ENCODE measurements at places on chromosomes 2 and 18.

GRCh38 chr2:231429152-231429551 lies 33.6 kb downstream of the B3GNT7 start:
- no peak for DNase-seq

- DNase-seq = no peak
Observed at GRCh38 chr2:26807788-26808460, 22.1 kb downstream of the CENPA start.

DNA sequence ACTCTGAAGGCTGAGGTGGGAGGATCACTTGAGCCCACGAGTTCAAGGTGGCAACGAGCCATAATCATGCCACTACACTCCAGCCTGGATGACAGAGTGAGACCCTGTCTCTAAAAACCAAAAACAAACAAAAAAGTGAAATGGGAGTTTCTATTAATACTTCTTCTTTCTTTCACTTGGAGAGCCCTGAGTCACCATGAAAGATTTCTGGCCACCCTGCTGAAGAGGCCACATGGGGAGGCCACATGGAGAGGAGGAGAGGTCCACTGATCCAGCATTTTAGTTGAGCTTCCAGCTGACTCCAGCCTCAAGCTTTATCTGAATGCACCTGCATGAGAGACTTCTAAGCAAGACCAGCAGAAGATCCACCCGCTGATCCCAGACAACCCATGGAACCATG lies 74.2 kb upstream of the LAPTM4A start:
- DNase-seq = no peak

- DNase-seq = no peak
Observed at GRCh38 chr2:223238301-223238700, 186.3 kb downstream of the KCNE4 start.

- DNase-seq = no peak
Observed at GRCh38 chr2:573805-574392, 103.3 kb downstream of the TMEM18 start.

DNA sequence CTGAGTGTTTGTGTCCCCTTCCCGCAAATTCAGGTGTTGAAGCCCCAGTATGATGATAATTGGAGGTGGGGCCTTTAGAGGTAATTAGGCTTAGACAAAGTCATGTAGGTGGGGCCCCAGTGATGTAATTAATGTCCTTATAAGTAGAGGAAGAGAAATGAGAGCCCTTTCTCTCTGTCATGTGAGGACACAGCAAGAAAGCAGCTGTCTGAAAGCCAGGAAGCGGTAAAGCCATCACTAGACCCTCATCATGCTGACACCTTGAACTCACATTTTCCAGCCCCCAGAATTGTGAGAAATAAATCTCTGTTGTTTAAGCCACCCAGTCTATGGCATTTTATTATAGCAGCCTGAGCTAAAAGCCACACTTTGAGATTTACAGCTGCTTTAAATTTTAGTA lies 1580.0 kb downstream of the LRP1B start:
- no peak for DNase-seq

GRCh38 chr2:235937087-235937486 lies 231.1 kb downstream of the GBX2 start:
- no peak for DNase-seq

DNA sequence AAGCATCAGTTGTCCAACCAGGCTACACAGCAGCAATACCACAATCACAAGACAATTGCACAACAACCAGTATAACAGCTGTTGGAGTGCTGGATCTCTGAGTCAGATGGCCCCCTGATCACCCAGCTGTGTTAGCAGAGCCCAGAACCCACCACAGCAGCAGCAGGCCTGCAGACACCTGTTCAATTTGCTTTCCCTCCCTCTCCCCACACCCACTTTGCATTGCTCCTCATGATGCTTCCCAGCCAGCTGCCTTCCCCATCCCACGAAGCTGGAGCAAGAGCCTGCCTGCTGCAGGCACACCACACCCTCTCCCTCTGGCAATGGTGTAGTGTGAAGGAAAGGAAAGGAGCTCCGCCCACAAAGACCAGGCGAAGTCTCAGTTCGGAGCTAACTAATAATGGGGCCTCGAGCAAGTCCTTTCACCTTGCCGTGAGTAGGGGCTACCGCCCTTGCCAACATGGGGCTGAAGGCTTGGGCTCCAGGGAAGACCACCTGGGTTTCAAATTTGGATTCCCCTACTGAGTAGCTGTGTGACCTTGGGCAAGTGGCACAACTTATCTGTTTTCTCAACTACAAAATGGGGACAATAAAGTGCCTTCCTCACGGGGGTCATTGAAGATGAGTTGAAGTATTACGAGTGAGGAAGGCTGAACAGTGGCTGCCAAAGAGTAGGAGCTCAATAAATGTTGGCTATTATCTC lies 19.4 kb upstream of the ZBTB7C start:
- no peak for DNase-seq

GRCh38 chr2:183195998-183196409 lies 71.8 kb downstream of the NUP35 start:
- DNase-seq = no peak

GRCh38 chr18:12394428-12394827 lies 13.3 kb upstream of the PRELID3A start:
- DNase-seq = peak; percentile 24

GRCh38 chr18:58520969-58521368 lies 107.9 kb downstream of the ALPK2 start:
- no peak for DNase-seq

- no peak for DNase-seq
Observed at GRCh38 chr2:187877391-187877790, 323.2 kb upstream of the TFPI start.

DNA sequence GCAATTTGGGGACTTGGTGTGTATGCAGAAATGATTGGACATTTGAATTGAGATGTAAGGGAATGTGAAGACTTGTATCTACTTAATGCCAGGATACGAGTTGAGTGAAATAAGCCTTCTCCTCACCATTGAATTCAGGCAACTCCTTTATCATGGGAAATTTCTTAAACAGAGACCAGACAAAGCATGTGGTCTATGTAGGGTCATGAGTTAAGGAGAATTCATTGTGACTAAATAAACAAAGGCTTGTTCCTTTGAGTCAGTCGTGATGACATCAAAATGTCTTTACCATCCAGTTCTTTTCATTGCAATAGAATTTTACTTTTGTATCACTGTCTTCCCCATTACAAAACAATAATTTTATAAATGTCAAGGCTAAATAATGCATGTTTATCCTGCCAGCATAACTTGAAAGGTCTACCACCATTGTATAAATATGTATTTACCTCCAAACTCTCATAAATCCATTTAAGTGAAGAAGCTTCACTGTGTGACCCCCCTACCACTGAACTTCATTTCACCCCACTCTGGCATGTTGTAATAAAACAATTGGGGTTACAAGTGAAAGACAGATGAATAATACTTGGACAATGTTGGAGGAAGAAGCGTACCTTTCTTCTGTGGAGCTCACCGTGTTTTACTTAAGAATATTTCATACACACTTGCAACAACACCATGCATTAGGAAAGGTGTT lies 149.4 kb downstream of the EPHA4 start:
- DNase-seq = no peak

GRCh38 chr18:49722477-49722876 lies 90.9 kb downstream of the ACAA2 start:
- DNase-seq = no peak

GRCh38 chr2:207215308-207215707 lies 49.6 kb upstream of the KLF7 start:
- DNase-seq = no peak

- no peak for DNase-seq
Observed at GRCh38 chr2:230158468-230158867, 61.3 kb downstream of the SP110 start.

DNA sequence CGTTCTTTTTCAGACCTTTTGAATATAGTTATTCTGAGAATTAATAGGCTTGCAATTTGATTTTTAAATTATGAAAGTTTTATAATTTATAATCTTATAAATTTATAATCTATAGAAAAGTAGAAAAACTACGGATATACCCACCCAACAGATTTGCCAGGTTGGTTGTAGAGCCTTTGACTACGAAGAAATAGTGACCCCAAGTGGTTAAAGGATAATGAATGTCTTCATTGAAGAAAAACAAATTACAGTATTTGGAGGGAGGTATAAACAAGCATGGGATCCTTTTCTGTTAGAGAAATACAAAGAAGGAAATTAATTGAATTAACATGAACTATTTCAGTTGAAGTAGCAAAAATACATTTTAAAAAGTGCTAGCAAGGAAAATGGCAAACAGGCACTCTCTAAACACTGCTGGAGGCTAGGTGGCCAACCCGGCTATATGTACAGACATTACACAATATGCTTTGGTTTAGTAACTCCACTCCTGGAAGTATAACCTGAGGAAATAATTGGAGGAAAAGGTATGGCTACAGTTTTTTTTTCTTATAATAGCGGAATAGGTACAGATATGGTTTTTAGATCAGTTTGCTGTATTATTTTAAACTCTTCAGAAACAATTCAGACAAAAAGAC lies 110.9 kb downstream of the MIB1 start:
- DNase-seq = no peak

DNA sequence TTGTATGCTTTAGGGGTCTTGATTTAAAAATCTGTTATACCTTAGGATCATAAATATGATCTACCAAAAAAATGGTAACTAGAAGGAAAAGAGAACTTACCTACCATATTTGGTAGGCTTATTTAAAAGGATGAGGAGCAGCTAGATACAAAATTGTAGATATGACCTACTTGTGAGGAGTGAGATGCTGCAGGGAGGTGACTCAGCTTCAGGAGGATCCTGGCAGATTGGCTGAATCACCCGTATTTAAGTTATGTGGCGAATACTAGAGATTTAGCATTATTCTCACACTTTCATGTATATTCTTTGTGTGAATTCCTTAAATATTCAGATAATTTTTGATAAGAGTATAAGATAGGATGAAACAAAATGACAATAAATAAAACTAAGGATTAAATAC lies 657.3 kb upstream of the LINC00305 start:
- DNase-seq = no peak

- no peak for DNase-seq
Observed at GRCh38 chr2:236653863-236654262, 84.2 kb downstream of the ACKR3 start.

GRCh38 chr18:9535430-9535991 lies 60.2 kb downstream of the RALBP1 start:
- no peak for DNase-seq

- DNase-seq = no peak
Observed at GRCh38 chr2:100106460-100106859, 35.9 kb downstream of the AFF3 start.

DNA sequence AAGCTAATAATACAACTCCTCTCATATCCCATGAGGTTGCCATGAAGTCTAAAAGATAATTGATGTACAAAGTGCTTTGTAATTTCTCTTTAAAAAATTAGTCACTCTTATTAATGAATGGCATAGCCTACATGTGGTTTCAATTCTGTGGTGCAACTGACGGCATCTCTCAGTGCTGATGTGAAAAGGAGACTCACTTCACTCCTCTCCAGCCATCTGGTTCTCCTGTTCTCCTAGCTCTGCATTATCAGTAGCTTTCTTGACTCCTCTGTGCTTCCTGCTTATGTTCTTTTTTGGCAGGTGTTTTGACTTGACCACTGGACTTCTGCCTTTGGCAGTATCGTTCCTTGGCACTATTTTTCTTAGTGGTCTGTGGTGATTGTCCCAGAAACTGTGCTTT lies 134.9 kb upstream of the ZFP36L2 start:
- no peak for DNase-seq

GRCh38 chr18:64717026-64717425 lies 568.1 kb upstream of the LINC00305 start:
- DNase-seq = no peak

- DNase-seq = no peak
Observed at GRCh38 chr2:98084151-98084868, 2.7 kb upstream of the VWA3B start.

DNA sequence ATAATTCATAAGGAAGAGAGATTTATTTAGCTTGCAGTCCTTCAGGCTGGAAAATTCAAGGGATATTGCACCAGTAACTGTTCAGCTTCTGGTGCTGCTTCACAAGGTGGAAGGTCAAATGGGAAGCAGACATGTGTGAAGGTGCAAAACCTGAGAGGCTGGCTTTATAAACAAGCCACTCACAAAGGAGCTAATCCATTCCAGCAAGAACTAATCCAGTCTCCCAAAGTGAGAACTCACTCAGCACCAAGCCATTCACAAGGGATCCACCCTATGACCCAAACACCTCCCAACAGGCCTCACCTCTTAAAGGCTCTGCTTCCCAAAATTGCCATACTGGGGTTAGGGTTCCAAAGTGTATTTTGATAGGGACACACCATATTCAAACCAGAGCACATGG lies 1018.4 kb upstream of the ACVR2A start:
- no peak for DNase-seq

DNA sequence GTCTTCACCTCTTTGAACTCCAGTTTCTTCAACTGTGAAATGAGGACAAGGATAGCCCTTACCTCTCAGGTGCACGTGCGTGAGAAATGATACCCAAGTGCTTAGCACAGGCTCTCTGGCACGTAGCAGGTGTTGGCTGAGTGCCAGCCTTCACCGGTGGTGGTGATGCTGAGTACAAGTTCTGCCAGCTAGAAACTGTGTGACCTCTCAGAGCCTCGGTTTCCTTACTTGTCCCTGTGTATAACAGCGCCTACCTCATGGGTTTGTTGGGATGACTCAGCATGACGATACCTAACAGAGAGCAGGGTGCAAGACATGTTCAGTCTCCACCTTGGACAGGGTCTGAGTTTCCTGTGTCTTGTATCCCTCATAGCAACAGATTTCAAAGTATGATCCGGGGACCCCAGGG lies 205.1 kb downstream of the TNS1 start:
- no peak for DNase-seq

GRCh38 chr2:223185638-223186037 lies 133.6 kb downstream of the KCNE4 start:
- no peak for DNase-seq

DNA sequence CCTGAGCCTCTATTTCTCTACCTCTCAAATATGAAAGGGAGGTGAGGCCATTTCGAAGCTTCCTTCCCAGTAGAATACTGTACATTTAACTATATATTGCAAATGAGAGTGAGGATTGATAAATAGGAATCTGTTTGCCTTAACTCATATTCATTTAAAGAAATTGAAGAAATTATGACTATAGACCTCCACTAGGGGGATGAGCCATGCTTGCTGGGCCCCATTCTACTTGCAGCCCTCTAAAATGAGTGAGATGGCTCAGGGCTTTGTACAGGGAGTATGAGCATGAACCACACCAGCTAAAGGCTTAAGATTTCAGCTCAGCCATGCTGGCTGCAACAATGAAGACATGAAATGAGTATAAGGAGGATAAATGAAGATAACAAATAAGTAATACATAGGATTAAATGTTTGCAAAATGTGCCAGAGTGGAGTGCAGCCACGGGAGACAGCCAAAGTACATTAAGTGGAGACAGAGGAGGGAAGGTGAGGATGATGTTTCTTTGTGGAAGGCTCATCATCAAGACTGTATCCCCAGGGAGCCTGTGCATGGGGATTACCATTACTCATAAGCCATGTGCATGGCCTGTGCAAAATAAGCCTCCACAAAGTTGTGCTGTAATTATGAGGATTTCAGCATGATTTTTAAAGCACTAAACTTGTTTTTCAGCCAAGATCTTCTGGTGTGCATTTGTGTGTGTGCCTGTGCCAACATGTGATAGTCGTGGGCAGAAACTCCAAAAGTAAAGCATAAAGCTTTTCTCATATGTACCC lies 300.8 kb downstream of the CNTNAP5 start:
- no peak for DNase-seq
